Activated effector memory CD4-positive, alpha-beta T cell treated with Interleukin-2 at 50 U/mL for 16 hours (primary cell): ENCODE measurements at places on chromosomes 3 and 15.

GRCh38 chr3:149462581-149463011 is 11.9 kb upstream of the TM4SF4 start:
- DNase-seq, result no peak

- DNase-seq, result no peak
Measured at GRCh38 chr3:77939726-77940125, 899.8 kb downstream of the ROBO2 start.

DNA sequence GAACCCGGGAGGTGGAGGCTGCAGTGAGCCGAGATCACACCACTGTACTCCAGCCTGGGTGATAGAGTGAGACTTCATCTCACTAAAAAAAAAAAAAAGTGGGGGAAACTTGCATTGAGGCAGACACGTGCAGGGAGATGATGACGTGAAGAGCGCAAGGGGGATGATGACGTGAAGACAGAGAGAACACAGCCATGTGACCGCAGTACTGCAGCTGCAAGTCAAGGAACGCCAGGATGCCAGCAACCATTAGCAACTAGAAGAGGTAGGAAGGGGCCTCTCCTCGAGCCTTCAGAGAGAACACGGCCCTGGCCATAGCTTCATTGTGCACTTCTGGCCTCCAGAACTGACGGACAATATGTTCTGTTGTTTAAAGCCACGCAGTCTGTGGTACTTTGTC is 28.3 kb downstream of the RFT1 start:
- no peak for DNase-seq

DNA sequence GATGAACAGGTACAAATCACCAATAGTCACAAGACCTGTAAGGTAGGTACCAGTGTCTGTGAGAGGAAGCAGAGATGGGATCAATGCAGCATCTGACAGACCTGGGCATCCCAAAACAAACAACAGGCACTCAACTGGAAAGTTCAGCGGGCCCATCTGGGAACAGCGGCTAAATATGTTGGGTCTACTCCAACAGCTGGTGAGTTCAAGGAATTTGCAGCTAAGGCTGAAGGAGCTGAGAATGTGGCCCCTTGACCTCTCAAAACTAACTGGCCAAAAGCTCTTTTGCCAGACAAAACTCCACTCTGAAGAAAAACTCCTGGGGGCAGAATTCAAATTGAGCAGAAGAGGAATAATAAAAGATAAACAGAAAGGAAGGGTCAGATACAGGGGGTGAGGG is 24.4 kb downstream of the AVEN start:
- no peak for DNase-seq

- no peak for DNase-seq
Measured at GRCh38 chr3:123508178-123508577, 59.3 kb upstream of the ADCY5 start.

- DNase-seq, result no peak
Measured at GRCh38 chr3:141959589-141960554, 83.4 kb downstream of the ATP1B3 start.

GRCh38 chr15:40314723-40315276 is 7.1 kb upstream of the PLCB2 start:
- DNase-seq, result no peak

- no peak for DNase-seq
Measured at GRCh38 chr3:105907777-105908176, 39.0 kb upstream of the CBLB start.

DNA sequence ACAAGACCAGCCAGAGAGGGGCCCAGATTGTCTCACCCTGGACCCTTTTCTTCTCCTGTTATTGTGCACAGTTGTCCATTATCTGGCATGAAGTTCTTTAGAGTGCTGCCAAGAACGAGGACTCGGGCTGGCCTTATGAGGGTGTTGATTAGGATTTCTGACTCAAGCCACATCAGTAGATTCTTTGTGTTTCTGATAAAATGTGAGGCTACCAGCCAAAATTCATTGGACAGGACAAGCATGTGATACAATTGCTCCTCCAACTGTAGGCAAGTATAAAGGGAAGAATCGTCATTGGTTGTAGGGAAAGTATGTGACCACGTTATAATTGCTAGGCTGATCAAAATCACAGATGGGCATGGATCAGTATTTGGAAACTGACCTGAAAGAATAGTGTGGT is 99.2 kb upstream of the TMC3 start:
- DNase-seq, result no peak

GRCh38 chr3:126946405-126946804 is 36.5 kb upstream of the PLXNA1 start:
- DNase-seq, result no peak

- DNase-seq, result no peak
Measured at GRCh38 chr3:149443545-149443912, 31.0 kb upstream of the TM4SF4 start.

DNA sequence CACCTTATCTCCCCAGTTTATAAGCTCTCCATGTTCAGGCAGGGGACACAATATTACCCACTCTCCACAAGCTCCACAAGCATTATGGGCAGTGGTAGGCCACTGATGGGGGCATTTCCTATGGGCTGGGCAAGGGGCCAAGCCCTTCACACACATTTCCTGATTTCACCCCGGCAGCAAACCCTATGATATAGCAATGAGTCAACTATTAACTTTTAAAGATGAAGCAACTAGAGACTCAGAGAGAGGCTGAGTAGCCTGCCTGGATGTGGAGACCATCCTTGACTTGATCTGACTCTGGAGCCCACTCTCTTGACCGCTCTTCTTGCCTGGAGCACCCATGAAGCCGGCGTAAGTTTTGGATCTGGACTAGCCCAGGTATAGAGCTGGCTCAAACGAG is 27.4 kb downstream of the FOXL2NB start:
- no peak for DNase-seq

- DNase-seq, result no peak
Measured at GRCh38 chr3:102419786-102420185, 15.0 kb upstream of the ZPLD1 start.

DNA sequence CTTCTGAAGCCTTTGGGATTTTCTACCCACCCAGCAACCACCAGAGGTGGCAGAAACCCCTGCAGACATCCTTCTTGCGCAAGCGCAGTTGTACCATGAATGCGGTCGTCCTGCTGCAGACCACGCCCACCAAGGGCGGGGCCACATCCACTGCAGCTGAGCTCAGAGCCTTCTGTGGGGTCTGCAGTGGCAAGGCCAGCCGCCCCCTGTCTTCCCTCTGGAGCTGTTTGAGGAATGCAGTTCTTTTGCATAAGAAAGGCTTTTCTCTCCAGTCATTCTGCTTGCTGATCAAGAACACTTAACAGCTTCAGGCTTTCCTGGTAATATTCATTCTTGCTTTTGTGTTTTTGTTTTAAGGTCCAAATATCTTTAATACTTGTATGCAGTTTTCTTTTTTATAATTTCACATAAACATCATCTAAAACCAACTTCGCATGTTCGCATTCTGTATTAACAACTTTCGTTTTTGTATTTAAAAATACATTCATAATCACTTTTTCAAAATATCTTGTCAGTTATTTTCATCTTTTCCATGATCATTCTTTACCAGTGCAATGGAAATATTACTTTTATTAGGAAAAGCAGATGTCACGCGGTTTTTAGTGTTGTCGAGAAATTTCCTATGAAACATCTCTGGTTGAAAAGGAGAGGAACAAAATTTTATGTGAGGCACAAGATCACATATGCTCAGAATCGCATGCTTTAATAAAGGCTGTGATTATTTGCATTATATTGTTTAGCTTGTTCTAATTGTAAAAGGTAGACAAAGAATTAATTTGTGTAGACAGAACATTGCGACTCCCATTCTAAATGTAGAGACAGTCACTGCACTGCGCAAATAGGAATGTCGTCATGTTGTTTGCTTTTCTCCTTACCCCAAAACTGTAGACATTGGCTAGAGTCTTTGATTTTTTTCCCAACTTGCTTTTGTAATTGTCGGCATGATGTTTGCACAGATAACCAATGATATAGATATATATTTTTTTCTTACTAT is 98.1 kb upstream of the SNRPN start:
- no peak for DNase-seq
